ENCODE measurements at places on chromosomes 1 and 21.

- peak; percentile 13 for DNase-seq
These were observed 53.1 kb downstream of the NBPF6 start for GRCh38 chr1:108503062-108503733.

DNA sequence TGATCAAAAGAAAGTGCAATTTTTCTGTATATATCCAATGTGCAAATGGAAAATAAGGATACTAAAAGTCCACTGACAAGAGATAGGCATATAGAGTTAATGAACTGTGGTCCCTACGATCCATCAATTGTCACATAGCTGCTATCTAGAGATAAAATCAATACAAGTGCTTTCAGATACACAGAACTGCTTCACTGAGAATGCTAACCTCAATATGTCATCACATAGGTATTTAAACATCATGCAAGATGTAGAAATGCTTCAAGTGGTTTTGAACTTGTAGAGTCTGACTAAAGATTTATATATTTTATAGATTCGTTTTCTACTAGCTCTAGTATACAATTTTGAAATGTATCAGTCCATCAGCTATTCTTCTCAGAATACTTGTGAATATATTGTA, 1604.7 kb downstream of the PLA2G4A start:
- no peak for DNase-seq

DNA sequence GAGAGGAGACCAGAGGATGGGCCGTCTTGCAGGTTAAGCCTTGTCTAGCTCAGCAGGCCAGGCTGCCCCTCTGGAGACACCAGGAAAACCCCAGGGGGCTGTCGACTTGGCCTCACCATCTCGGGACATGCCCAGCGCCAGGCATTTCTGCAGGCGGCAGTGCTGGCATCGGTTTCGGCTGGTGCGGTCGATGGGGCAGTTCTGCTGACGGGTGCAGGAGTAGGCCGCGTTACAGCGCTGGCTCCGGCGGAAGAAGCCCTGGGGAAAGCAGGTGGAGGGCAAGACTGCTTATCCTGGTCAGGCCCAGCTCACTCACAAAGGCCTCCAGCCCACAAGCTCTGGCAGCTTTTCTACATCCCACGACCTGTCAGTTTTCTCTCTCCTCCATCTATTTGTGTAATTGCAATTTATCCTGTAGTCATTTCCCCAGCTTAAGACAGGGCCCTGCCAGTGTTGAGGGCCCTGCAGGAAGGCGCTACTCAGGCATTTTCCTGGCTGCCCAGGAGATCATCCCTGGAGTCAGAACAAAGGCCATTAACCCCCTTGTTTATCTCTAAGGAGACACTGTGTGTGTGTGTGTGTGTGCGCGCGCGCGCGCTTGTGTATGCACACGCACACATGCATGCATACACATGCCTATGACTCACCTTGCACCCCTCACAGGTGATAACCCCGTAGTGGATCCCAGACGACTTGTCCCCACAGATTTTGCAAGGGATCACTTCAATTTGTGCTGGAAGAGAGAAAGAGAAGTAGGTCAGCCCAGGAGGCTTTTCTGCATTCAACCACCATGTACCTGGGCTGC, 11.5 kb upstream of the LINGO4 start:
- DNase-seq = no peak

DNA sequence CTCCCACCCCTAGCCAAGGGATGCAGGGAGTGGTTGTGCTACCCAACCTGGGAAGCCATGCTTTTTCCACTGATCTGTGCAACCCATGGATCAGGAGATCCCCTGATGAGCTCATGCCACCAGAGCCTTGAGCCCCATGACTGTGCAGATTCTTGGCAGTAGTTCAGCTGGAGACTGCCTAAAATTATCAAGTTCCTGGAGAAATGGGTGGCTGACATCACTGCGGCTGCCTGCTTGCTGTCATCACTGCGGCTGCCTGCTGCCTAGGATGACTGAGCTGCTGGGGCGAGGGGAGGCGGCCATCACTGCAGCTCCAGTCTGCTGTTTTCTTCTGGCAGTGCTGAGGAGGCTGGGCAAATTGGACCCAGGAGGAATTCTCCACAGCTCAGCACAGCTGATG, 159.2 kb downstream of the AGBL4 start:
- no peak for DNase-seq
